Stimulated activated CD4-positive, alpha-beta T cell treated with anti-CD3 and anti-CD28 coated beads, TNF-alpha, amount 100 ng/mL, for 48 hours (primary cell): ENCODE measurements at places on chromosomes 6 and 20.

DNA sequence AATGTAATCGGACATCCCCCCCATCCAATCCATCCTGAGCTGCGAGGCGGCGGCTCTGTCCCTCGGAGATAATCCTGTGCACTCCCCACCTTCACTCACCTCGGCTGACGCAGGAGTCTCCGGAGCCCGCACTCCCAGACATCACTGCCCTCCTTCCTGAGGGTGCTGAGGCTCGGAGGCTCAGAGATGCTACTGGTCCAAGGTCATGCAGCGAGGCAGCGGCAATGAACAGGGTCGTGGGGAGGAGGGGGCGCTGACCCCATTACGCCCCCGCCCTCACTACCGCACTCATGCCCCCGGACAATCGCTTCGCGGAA is 485 bp downstream of the ADISSP start:
- DNase-seq: no peak

GRCh38 chr6:5442916-5443315 is 181.6 kb downstream of the FARS2 start:
- no peak for DNase-seq

- no peak for DNase-seq
Observed at GRCh38 chr6:160263196-160263939, 4.7 kb upstream of the SLC22A2 start.

GRCh38 chr6:160791459-160791858 is 89.4 kb downstream of the PLG start:
- no peak for DNase-seq

DNA sequence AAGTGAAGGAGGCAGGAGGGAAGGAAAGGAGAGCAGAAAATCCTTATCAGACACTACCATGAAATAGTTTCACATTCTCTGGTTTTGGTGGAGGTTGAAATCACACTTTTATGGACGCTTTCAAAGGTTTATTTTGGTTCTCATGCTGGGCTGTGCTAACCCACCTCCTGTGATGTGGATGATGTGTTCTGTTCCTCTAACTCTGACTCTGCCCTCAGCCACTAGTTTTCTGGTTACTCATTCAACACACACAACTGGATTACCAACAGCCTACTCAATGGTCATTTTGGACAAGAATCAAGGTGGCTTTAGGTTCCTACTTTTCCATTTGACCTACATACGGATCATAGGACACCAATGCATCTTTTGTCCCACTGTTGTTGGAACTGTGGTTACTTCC is 522.1 kb upstream of the BTBD3 start:
- DNase-seq: no peak

- DNase-seq: no peak
Observed at GRCh38 chr6:291204-291696, 1.0 kb upstream of the DUSP22 start.

DNA sequence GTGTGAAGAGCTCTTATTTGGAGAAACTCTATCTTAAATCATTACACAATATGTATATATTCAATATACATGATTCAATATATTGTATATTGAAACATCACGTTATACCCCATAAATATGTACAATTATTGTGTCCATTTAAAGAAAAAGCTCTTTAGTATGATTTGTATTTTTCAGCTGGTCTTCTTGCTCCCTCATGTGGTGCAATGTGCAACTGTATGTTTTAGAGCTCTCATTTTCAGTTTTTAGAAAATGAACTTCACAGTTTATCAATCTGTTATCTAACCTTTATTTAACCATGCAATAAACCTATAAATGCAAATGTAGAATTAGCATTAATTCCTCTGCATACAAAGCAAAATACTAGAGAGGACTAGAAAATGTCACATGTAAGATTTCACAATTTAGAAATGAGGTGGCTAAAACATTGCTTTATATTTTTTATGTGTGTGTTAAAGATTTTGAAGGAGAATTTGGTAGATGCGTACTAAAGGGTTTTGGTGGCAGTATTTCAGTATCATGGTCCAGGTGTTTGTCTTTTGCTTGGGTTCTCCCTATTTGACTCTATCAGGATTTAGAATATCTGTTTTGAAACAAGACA is 167.1 kb downstream of the PHF3 start:
- DNase-seq: no peak

- DNase-seq: no peak
Observed at GRCh38 chr6:111423960-111424846, 58.8 kb downstream of the REV3L start.

GRCh38 chr20:3612795-3613572 is 50.2 kb downstream of the GFRA4 start:
- DNase-seq: no peak

DNA sequence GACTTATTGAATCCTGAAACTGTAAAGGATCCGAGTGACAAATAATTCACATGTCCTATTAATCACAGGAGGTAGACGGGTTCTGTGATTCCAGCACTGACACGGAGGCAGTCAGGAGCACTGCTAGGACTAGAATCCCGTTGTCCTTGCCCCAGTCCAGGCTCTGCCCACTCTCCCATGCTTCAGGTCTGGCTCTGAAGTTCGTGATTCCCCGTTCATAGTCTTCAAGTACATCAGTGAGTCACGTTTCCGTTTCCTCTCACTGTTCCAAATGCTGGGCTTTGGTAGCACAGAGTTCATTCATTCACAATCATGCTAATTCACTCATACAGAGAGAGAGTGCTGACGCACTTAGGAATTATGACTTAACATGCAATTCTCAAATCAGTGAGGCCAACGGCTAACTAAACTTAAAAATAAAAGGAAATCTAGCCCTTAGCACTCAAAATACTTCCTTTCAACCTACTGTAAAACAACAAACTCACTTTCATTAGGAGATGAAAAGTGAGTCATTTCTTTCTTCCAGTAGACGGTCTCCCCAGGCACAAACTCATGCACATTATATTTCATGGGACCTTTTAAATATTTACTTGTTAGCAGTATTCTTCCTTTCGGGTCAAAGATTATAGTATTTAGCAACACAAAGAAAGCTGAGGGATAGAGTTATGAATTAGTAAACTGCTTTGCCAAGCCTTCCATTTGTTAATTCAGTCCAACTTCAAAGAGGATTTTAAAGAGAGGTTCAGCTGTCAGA is 94.0 kb upstream of the NHSL1 start:
- peak; percentile 13 for DNase-seq

DNA sequence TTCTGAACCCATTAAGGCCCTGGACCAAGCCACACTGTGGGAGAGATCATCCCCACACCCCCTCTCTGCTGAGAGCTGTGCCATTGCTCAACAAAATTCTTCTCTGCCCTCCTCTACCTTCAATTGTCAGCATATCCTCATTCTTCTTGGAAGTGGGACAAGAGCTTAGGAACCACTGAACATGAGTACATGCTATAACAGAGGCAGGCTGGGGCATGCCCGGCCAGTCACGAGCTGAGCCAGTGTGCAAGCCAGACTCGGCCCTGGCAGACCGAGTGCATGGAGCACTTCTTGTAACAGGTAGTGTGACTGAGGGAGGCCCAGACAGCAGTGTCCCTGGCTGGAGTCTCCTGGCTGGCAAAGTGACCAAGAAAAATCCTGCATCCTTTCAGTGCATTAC is 149.2 kb downstream of the MOXD1 start:
- DNase-seq: no peak

DNA sequence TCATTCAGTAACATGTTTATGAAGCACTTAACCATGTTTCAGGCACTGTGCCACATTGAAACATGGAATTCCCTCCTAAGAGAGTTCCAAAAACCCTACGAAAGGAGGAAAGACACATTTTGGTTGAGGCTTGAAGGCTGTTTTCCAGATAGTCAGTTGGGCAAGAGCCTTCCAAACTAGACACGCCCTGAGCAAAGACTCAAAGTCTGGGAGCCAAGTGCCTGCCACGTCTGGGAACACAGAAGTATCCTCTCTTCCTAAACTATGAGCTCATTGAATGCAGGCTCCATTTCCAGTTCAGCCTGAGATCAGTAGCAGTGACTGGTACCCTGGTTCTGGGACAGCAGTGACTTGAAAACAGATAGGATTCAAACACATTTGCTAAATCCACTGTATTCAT is 74.5 kb upstream of the FAM8A1 start:
- DNase-seq: no peak

DNA sequence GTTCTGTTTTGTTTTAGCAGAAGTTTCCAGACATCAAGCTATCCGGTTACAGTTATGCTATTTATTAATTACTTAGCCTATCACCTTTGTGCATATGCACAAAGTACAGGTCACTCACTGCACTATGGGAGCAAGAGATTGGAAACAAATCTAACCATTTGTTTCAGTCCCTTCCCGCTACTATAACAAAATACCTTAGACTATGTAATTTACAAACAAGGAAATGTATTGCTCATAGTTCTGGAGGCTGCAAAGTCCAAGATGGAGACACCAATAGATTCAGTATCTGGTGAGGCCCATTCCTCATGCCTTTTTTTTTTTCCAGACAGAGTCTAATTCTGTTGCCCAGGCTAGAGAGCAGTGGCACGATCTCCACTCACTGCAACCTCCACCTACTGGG is 35.1 kb downstream of the ATP9A start:
- DNase-seq: no peak

DNA sequence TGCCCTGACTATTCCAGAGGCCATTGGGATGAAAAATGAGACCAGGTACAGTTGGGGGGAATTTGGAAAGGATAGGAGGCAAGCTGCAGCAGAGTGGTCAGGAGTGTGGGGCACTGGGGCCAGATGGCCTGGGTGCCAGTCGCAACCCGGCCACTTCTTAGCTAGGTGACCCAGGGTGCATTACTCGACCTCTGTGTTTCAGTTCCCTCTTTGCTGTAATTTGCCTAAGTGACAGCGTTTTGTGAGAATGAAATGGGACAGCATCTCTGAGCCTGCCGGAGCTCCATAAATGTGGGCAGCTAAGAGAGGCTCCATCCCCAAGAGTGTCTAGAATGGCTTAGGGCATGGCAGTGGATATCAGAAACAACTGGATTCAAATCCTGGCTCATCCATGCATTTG is 13.9 kb downstream of the LRFN2 start:
- DNase-seq: no peak

- no peak for DNase-seq
Observed at GRCh38 chr6:33714385-33715040, 3.0 kb upstream of the UQCC2 start.
